ENCODE measurements at places on chromosomes 12 and 14.

DNA sequence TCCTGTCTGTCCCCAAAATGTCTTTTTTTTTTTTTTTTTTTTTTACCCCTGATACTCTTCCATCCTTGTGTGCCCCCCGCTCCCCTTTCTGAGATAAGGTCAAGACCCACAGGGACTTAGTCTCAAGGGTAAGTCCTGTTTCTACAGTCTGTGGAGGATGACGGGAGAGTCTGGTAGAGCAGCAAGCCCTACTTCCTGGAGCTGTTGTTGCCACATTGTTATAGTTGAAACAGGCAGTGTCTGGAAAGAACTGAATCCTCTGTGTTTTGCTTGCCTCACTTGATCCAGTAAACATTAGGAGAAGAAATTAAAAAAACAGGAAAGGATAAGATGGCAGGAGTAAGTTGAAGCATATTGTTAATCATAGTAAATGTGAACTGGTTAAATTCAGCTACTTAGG is 45.5 kb downstream of the ZNF664 start:
- no peak for DNase-seq

DNA sequence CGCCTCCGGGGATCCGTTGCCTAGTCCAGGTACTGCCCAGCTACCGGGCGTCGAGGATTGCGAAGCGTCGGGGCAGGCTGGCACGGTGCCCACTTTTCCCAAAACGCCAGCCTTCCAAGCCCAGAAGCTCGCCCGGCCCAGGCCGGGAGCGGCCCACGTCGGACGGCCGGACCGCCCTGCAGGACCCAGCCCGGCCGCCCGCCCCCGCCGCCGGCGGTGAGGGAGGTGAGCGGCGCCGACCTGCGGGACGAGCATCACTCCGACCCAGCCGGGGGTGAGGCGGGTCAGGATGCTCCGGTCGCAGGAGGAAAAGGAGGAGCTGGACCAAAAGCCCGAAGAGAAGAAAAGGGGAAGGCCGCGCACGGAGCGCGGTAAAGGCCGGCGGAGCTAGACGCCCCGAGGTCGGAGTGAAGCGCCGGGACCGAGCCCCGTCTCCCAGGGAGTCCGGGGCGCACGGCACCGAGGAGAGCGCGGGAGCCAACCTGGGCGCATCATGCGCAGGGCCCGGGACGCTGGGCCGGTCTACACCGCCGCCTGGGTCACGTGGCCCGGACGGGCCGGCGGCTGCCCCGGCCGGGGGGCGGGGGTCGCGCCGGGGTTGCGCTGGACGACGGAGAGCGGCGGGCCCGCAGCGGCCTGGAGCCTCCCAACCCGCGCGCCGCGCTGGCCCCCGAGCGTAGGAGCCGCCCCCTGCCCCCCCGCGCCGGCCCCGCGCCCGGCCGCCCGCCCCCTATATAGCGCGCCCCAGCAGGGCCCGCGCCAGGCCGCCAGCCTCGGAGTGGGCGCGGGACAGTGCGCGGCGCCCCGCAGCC is at the start of gene AQP5:
Gene AQP5, plus strand, starts transcription at position 762 of the 812 bp plus-strand sequence. CDS start 146 bp downstream, outside the sequence.
- DNase-seq: no peak

DNA sequence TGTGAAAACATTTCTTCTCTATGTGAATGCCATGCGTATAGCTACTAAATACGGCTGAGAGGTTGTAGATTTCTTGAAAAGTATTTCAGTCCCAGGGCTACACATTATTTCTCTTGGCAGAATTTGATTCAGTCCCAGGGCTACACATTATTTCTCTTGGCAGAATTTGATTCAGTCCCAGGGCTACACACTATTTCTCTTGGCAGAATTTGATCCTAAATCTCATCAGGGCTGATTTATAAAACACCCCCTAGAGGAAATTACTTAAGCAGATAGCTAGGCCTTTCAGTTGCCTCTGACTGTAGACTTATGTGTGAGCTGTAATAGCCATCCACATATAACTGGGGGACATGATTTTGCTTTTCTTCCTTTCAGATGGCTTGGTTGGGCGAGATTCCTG is 50.4 kb downstream of the AK7 start:
- no peak for DNase-seq

DNA sequence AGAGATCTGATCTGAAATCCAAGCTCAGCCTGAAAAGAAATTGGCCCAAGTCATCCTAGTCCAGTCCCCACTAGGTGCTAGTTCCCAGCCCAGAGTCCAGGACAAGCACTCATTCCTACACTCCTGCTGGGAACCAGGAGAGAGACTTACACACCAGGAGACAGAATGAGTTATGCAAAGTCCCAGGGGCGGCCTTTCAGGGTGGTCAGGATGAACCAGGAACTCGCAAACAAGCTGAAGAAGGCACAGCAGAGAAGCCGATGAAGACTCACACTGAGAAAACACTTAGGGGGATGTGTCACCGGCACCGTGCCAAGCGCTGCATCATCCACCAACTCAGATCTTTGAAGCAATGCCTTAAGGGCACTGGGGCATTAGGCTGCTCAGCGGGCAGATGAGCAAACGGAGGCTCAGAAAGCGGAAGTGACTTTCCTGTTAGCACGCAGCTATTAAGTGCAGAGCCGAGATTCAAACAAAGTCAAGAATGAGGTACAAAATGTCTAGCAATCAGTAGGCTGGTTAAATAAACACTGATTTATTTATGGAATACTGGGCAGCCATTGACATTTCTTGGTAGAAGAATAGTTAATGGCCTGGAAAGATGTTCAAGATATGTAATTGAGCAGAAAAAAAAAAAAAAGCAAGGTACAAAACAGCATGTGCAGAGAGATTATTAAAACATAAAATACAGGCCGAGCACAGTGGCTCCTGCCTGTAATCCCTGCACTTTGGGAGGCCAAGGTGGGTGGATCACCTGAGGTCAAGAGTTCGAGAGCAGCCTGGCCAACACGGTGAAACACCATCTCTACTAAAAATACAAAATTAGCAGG is 78.7 kb downstream of the LRRC74A start:
- DNase-seq: peak; percentile 66

DNA sequence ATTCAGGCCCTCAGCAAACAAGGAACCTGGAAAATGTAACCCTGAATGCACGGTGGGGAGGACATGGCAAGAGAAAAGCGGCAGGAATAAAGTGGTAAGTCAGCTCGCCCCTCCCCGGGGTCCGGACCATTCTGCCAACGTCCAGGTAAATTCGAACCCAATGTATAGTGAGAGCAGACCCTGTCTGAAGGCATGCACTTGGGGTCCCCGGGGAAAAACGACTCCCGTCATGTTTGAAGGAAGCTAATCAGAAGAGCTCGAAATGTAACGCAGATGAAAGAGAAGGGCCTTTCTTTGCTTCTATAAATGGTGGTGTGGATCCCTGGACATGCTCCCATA is 193 bp downstream of the ACACB start:
- no peak for DNase-seq

DNA sequence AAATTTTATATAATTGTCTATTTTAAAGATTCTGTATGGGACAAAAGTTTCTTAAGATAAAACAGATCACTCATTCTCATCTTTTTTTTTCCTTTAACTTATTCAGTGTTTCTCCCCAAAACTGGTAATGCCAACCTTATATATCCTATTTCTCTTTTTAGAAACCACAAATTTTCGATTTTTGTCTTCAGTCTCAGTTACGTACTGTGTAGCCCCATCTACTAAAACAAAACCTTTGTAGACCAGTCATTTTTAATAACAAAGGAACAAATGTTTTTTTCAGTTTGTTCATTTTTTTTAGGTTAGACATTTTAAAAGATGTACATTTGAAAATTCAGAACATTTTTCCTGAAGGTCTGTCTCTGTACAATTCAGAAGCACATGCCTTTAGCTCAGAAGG is 18.2 kb downstream of the PNMA1 start:
- DNase-seq: no peak

DNA sequence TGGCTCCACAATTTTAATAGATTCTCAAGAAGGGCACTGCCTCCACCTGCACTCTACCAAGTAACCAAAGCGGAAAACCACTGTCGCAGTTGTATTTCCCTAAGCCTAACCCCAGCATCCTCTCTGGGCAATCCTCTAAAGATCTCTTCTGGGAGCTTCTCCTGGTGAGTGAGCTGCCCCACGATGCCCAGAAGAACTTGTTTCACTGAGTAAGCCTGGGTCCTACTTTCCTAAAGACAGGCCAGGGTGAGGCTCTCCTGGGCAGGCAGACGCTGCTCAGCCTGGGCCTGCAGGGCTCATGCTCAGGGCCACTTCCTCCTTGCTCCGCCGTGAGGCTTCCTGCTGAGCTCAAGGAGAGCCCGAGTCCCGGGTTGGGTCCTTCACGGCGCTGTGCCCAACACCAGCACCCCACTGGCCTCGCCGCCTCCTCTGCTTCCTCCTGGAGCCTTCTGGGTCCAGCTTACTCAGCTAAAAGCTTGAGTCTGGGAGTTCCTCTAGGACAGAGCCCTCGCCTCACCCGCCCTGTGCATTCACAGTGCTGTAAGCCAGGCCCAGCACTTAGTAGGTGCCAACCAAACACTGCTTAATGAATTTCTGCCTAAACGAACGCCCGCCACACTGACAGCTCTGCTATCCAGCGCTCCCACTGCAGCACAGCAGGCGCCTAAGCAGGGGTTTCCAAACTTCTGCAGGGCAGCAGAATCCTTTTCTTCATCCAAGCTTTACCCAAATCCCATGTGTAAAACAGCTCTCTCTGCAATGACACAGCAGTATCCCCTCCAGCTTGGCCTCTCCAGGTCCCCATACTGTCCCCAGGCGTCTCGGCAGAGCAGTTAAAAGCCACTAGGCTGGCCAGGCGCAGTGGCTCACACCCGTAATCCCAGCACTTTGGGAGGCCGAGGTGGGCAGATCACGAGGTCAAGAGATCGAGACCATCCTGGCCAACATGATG is 5.7 kb downstream of the RAB35 start:
- DNase-seq: peak; percentile 53

DNA sequence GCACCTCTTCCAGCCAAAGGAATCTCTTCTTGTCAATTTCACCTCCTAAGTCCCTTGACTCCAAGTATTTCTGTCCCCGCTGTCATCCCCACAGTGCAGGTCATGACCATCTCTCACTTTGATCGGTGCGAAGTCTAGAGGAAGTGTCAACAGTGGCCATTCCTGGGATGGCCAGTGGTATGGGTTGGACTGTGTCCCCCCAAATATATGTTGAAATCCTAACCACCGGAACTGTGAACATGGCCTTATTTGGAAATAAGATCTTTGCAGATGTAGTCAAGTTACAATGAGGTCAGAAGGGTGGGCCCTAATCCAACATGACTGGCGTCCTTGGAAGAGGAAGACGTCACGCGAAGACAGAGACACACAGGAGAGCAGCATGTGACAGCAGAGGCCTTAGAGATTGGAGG is 155.9 kb upstream of the PRMT8 start:
- DNase-seq: no peak

GRCh38 chr12:23834076-23834475 is 115.4 kb downstream of the SOX5 start:
- DNase-seq: no peak

GRCh38 chr12:89821896-89822295 is 113.3 kb upstream of the ATP2B1 start:
- no peak for DNase-seq

- peak; percentile 58 for DNase-seq
Observed at GRCh38 chr12:51270067-51270950, at the start of gene SMAGP. Gene SMAGP (minus strand): TSS chr12:51270415. CDS start chr12:51269278, 1,137 bp downstream.

GRCh38 chr12:132489602-132490266 is at the start of gene FBRSL1:
Gene FBRSL1 (plus strand): TSS chr12:132490151.
- peak; percentile 87 for DNase-seq

DNA sequence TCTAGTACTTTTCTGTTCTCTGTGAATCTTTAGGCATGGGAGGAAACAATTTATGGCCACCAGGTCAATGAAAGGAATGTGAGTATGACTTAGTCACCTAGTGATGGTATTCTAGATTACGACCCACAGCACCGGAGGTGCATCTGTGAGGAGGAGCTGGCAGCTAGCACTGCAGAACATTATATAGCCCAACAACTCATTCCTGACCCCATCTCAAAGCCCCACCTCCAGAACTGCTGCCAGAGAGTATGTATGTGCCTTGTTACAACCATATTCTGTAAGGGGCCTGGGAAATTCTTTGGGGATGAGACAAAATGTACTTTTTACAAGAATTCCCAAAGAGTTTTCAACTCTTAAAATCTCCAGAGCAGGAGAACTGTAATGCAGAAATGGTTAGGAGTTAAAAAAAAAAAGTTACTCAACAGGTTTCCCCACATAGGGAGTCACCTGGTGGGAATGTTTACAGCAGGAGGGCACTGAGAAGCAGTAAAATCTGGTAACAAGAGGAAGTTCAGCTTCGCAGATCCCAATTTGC is 34.9 kb upstream of the CERS5 start:
- no peak for DNase-seq

GRCh38 chr14:56959869-56960268 is 149.6 kb upstream of the OTX2 start:
- DNase-seq: no peak

GRCh38 chr12:120800665-120801064 is 75.0 kb downstream of the ACADS start:
- DNase-seq: no peak

DNA sequence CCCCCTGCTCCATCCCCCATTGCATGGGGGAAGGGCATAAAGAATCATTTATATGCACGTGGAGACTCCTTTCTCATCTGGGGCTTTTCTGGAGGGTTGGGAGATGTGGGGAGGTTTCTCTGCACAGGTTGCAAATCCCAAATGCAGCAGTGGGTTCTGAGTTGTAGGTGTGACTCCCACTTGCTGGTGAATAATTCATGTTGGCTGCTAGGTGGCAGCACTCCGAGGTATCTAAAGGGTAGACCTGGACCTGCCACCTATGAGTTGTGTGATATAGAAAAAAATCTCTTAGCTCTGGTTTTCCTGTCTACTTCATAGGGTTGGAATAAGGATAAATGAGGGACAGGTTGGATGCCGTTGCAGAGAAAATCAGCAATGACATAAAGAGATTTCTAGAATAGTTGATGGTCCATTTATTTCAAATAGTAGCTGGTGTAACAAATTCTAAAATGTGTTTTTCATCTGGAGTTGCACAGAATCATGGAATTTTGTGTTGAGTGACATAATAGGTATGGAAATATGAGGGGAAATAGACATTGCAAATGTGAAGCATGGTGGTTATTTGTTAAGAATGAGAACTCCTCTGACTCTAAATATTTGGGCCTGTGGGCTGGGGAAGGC is 4.6 kb downstream of the MARCHF9 start:
- no peak for DNase-seq

- DNase-seq: no peak
Observed at GRCh38 chr12:110742096-110742717, 484 bp downstream of the PPP1CC start.

DNA sequence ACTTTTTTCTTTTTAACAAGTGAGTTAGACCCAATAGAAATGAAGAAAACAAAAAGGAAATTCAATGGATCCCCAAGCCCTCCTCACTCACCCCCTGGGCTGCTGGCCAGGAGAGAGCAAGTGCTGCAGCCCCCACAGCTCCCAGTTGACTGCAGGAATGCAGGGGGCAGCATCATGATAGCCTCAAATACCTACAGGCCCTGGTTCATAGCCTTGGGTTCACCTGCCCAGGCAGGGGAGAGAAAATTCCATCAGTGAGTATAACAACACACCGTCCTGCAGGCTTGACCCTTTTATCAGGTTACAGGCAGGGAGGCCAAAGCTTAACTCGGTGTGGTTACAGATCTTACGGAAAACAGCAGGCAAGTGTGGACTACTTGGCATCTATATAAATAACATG is 76.3 kb downstream of the PHLDA1 start:
- no peak for DNase-seq

All from activated CD4-positive, CD25-positive, alpha-beta regulatory T cell treated with anti-CD3 and anti-CD28 coated beads, Interleukin-2, amount 50 U/mL, for 72 hours (primary cell).